ENCODE measurements at places on chromosomes 3 and 15.

GRCh38 chr15:78347586-78348543 is 7.7 kb downstream of the CRABP1 start:
- no peak for DNase-seq

GRCh38 chr15:100114100-100114499 is 227.7 kb downstream of the ADAMTS17 start:
- no peak for DNase-seq

GRCh38 chr15:85583923-85584390 is 203.6 kb downstream of the AKAP13 start:
- no peak for DNase-seq

DNA sequence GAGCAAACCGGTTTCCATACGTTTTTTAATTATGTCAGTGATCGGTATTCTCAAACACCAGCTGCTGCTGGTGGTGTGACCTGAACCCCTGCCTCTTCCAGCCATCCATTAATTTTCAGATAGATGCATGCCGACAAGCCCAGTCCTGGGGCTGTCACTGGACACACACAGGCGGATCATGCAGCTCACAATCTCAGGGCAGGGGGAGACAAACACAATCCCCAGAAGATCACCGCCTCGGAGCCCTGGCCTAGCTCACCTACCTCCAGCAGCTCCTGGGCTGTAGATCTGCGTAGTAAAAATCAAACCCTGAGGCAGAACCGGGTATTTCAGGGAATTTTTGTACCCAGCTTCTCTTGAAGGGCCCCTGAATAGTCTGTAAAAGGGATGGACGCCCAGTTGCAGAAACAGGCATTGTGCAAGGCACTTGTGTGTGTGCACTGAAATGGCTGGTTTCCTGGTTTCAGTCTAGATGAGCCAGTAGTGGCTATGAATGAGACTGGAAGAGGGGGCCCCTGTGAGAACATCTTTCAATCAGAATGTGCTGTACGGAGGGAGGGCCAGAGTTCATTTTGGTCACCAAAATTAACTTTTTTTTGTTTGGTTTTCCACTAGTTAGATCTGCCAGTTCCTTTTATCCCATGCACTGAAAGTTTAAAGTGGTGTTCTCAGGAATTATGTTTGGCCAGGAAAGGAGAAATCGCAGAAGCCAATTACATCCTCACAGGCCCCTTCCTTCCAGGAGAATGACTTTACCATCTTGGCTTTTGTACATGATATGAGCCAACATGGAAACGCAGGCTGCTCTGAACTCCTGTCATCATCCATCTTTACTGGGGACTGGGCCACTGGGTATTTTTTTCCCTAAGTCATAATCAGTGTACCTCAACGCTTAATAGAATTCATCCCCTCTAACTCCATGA is 55.0 kb upstream of the RPL32 start:
- DNase-seq, result no peak

GRCh38 chr15:28185148-28185895 is 86.2 kb upstream of the OCA2 start:
- DNase-seq, result no peak

- DNase-seq, result no peak
These were observed 44.5 kb downstream of the IL17RD start for GRCh38 chr3:57120451-57121174.

DNA sequence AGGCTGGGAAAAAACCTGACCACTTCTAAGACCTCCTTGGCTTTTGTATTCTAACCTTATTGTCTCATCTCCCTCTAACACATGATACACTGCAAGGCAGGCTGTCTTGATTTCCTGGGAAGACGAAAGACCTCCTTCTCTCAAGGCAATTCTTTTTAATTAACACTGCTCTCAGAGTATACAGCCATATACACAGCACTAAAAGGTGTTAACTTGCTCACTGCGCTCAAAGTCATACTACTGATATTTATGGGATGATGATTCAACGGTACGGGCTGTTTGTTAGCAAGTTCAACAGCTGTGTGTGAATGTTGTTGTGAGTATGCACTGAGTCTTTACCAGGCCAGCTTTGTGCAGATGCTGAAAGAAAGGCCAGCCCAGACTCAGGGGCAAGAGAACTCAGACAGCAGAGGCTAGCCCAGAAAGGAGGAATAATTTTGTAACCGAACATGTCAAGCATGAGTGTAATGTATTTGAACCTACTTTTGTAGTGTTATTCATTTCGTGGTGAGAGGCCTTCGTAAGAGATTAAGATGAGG is 229.9 kb downstream of the IL5RA start:
- no peak for DNase-seq

DNA sequence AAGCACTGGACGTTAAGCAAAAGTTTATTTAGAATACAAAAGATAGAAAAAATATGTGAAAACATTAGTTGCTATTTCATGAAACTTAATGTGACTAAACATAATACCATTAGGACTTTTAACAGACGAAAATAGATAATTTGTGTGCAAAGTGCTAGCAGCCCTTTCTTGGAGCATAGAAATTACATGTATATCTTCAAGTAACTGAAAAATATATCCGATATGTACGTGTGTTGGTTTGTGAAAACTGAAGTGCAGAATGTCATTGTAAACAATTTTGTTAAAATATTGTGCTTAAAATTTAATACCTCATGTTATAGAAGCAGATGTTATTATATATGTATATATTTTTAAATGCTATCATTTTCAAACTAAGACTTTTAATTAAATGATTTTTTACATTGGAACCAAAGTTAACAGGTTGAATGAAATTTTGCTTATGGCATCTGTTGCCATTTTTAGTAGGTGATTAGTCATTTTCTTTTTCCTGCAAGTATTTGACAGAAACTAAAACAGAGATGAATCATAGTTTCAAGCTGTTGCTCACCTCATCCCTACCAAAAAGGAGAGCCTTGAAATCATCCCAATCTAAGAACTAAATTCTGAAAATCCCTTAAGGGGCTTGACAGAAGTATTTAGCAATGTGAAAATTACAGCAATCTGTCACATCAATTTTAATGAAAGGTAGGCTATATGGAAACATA is 334.8 kb downstream of the NAALADL2 start:
- DNase-seq, result no peak

DNA sequence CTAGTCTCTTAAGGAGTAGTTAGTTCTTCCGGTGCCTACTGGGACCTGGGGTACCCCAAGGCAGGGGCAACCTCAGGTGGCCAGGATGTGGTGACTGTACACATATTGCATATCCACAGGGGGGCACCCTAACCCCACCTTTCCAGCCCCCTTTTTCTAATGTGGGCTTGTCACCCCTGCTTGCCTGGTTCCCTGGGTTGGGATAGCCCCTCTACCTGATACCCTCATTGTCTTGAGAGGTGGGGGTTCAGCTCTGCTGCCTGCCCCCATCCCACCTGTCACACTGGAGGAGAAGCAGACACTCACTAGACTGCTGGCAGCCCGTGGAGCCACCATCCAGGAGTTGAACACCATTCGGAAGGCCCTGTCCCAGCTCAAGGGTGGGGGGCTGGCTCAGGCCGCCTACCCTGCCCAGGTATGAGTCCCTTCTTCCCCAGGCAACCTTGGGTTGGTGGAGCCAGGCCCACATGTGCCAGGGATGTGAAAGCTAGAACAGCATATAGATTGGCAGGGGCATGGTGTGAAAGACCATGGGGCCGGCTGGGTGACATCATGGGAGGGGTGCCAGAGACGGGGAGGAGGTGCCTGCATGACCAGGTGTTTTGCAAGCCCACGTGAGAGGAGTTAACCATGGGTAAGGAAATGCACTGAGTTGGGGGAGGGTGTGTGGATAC is 4.0 kb downstream of the GLYCTK start:
- no peak for DNase-seq

DNA sequence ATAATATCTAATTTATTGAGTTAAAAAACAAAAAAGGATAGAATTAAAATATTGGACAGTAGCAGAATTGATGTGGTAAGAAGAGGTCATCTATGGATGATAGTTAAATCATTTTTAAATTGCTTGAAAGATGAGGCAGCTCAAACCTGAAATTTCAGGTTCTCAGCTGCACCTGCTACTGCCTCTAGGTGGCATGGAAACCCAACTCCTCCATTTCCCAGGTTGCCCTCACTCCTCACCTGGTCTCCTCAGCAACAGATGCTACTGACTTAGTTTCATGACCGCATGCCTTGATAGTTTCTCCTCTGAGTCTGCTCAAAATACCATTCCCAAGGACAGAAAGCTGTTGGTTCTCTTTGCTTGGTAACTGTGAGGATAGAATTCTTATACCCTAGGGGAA is 148.1 kb downstream of the ABHD5 start:
- DNase-seq, result no peak

DNA sequence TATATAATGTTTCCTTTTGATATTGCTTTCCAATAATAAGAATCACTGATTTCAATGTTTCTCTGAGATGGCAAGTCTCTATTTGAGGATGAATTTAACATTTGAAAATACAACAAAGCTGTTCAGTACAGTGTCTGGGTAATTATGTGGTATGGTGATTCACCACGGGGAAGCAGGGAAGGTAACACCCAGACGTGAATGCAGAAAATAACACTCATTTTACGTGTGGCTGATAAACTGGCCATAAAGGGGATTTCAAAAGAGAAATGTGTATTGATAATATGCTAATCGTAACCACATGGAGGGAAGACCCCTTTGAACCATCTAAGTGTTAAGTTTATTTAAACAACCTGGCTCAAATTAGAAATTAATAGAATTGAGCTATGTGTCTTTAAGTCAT is 344.6 kb downstream of the GRM7 start:
- no peak for DNase-seq

All from T-helper 17 cell (primary cell).